Stimulated activated CD8-positive, alpha-beta memory T cell treated with anti-CD3 and anti-CD28 coated beads, Interleukin-4, amount 100 ng/mL, for 1 hour (primary cell): ENCODE measurements at places on chromosomes 1 and 21.

DNA sequence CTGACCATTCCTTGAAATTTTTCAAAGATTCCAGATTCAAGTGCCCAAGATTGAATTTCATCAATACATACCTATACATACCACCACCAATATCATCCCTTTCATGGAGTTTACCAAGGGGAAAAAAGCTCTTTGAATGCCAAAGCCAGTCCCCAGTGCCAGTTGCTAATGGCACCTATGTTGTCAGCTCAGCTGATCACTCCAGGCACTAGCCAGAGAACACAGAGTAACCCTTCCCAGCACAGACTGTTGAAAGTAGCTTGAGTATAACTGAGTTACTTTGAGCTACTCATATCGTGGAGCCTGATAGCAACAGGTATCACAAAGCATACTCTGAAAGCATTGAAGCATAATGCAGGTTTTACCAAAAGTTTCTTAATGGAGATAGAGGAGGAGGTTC lies 133.9 kb upstream of the NFIA start:
- DNase-seq, result no peak

DNA sequence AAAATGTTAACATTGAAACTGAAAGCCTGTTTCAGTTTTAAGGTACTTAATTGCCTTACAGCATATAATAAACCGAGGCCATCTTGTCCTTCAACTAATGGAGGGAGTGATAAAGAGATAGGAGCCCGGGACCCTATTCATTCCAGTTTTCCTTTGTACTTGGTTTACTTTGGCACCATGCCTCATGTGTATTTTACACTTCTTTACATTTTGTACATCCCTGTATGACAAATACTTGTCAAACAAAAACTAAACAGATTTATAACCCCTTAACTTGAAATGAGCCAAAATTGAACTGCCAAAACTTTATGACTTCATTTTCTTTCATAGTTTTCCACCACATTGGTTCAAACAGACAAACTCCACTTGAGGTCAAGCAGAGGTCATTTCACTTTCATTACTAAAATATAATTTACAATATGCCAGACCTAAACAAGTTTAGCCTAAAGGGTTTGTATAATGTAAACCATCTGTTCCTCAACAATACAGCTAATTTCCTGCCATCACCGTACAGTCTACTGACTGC lies 30.9 kb upstream of the UBE2U start:
- no peak for DNase-seq

GRCh38 chr1:46193984-46194570 lies 4.2 kb downstream of the POMGNT1 start:
- DNase-seq, result no peak

DNA sequence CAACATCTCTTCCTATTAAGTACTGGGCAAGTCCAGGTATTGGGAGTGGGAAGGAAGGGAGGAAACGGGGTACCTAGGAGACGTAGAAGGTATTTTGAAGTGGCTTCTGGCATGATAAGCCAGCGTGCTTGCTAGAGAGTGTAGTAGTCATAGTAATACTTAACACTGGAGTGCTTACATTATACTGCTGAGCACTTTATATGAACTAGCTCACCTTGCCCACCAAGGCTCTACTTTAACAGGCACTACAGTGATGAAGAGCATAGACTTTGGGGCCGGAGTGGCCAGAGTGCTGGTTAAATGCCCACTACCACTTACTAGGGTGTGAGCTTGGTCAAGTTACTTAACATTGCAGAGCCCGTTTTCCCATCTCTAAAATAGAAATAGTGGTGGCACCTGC lies 61.7 kb downstream of the ACP6 start:
- no peak for DNase-seq

GRCh38 chr1:186183219-186183618 lies 191.8 kb downstream of the TPR start:
- DNase-seq, result no peak
